ENCODE measurements at places on chromosomes 5 and 9.

GRCh38 chr9:81621118-81621517 lies 68.2 kb downstream of the TLE1 start:
- DNase-seq = no peak

DNA sequence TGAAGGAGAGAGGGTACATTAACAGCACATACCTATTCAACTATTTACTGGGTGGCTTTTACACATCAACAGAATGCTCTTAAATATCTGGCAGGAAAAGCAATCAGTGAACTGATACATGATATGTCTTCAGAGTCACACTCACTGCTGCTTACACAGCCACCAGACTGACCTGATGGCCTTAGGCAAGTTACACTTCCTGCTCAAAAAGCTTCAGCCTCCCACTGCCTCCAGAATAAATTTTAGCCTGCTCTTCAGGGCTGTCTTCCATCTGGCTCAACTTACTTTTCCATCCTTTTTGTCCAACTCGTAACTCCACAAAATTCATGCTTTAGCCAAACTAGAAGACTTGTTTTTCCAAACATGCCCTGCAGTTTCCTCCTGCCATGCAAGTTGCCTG lies 10.7 kb downstream of the LOX start:
- DNase-seq = no peak

DNA sequence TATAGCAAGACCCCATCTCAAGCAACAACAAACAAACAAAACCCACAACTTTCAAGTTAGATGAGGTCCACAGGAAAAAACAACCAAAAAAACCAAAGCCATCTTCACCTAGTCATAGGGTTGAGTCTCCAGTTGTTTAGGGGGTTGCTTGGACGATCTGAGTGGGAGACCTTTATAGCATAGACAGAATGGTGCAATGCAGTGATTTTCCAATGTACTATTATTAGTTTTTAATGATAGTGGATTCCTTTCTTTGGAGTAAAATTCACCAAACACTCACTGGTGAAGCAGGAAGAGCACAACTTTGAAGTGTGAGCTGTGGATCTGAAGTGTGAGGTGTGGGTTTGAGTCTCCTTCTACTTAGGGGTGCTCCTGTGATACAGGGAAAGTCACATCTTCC lies 67.0 kb upstream of the KLF9 start:
- no peak for DNase-seq

DNA sequence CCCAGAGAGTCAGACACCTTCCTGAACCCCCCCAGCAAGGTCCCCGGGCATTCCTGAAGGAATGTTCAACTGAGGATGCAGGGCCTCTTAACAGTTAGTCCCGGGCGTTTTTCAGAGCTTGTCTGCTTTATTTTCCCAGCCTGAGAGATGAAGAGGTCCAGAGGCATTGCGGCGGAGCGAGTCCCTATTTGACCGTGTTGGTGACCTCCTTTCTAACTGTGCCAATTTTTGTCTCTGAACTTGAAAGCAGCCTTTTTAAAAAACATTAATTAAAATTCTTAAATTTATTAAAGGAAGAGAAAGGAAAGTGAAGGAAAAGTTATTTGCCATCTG lies 433 bp upstream of the PTAR1 start:
- no peak for DNase-seq

DNA sequence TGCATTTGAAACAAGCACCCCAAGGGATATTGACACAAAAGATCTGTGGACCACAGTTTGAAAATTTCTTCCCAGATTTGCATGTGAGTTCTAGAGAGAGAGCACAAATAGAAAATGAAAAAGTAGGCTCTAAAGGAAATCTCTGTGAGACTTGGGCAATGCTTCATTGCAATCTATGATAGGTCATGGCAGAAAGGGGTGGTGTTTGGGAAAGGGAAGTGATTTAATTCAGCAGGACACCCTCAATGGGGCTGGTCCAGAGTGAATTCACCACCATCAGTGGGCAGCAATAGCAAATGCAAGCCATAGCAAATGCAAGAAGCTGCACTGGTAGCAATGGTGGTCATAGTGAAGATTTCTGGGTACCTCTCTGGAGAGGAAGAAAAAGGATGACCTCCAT lies 58.1 kb downstream of the ANKRD55 start:
- DNase-seq = no peak

DNA sequence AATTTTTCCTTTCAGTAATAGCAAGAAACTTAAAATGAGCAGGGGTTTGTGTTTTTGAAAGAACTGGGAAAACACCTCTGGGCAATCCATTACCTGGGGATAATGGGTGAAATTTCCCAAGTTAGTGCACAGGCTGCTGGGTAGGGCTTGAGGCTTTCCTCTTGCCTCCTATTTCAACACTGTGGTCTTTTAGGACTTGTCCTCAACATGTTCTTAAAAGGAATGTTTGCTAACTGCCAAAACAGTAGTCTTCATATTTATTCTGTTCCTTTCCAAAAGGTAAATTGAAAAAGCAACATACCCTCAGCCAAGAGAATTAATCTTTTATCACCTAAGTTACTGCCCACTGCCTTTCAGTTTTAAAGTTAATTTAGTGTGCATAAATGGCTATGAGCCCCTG lies 158.3 kb upstream of the CCDC152 start:
- no peak for DNase-seq

- DNase-seq = no peak
Measured at GRCh38 chr5:50710838-50711237, 44.4 kb downstream of the PARP8 start.

DNA sequence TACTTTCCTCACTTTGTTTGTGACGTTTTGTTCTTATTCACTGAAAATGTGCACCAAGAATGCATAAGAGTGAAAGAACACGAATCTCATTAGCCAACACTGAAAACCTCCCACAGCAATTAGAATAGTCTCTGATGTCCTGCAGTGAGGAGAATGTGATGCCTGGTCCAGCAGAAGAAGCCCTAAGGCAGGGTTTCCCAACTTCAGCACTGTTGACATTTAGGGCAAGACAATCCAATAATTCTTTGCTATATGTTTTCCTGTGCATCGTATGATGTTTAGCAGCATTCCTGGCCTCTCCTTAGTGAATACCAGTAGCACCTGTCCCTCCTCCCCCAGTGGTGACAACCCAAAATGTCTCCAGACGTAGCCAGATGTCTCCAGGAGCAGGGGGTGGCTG lies 14.8 kb downstream of the MVB12B start:
- DNase-seq = no peak

GRCh38 chr9:130884542-130885483 lies 11.8 kb downstream of the QRFP start:
- no peak for DNase-seq

GRCh38 chr5:27748847-27749246 lies 710.5 kb upstream of the CDH9 start:
- no peak for DNase-seq

GRCh38 chr5:123868267-123868666 lies 356.3 kb downstream of the CSNK1G3 start:
- DNase-seq = no peak

DNA sequence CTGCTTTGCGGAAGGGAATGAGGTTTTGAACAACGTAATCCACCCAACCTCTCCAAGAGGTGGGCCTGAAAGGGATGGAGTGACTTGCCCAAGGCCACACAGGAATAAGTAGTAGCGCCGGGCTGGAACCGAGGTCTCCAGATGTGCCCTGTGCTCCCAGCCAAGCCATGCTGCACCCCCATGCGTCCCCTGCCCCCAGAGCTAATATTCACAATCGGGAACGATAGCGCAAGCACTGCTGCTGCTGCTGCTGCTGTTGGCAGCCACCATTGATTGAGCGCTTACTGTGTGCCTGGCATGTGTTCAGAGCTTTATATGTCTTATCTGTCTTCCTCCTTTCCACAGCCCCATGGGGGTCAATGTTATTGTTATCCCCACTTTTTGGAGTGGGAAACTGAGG lies 43.9 kb downstream of the AMBP start:
- no peak for DNase-seq

- DNase-seq = no peak
Measured at GRCh38 chr9:27732494-27732893, 159.2 kb upstream of the C9orf72 start.

DNA sequence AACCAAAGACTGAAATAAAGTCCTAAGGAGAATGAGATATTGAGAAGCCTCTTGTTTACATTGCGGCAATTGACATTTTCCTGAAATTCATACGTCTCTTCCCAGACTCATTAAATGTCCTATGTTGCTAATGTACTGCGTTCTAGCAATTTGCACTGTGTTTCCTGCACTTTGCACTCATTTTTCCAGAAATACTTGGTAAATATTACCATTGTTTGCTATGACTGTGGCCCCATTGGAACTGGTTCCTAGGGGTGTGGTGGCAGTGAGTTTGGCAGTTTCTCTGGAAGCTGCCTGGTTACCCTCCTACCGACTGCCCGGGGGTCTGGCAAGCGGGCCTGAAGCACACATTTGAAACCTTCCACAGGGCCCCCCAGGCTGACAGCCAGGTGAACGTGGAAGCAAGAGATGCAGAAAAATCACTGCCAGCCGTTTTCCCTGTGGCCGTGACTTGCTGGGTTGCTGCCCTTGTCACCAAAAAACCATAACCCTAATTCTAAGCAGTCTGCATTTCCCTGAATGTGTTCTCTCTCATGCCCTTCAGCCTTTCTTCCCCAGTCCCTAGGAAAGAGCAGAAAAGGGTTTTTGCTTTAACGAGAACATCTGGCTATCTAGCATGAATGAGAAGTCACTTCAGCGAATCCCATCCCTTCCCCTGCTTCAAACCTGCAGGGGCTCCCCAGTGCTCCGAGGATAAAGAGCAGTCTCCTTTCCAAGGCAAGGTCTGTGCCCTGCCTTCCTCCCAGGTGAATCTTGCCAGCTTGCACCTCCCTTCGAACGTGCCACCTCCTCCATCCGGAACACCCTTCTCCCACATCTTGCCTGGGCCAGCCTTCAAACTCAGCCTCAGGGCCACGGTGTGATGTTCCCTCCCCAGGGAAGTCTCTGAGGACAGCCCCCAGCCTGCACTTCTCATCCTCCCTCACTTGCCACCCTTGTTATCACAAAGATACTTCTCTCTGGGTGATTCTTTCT lies 84.2 kb downstream of the AK8 start:
- no peak for DNase-seq

DNA sequence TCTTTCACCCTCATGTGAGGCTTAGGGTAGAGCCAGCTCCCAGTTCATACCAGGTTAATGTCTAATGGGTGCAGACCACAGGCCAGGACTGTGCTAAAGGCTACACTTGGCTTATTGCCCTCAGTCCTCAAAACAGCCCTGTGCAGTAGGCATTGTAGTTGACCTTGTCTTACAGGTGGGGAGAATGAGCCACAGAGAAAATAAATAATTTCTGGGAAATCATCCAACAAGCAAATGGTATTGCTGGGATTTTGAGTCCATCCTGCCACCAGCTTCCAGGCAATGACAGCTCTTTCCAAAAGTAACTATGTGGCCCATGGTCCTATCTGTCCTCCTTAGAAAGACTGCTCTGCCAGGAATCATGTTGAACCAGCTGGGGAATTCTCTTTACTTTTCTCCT lies 450.0 kb downstream of the GADD45G start:
- no peak for DNase-seq

DNA sequence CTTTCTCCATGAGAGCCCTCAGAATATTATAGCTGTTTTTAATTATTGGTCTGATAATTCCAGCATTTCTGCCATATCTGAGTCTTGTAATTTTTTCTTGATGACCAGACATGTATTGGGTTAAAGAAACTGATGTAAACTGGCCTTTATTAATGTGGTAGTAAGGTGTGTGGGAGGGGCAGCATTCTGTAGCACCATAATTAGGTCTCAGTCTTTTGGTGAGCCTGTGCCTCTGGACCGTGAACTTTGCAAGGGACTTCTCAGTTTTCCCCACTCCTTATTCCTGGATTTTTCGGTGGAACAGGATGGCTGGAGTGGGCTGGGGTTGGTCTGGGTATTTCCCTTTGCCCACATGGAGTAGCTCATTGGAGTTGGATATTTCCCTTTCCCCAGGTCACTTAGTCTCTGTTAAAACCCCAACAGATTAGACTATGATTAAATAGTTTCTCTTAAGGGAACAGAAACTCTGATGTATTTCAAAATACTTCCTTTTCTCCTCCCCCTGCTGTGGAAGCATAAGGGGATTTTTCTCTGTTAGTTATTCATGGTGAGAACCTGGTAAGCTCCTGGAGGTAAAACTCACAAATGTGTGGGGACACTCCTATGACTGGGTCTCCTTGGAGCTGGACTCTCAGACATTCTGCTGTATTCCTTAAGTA lies 52.4 kb downstream of the FSD1L start:
- no peak for DNase-seq

Measured in stimulated activated CD4-positive, alpha-beta T cell treated with anti-CD3 and anti-CD28 coated beads, TNF-alpha, amount 100 ng/mL, for 48 hours (primary cell).